ENCODE measurements at places on chromosomes 16 and 17.

DNA sequence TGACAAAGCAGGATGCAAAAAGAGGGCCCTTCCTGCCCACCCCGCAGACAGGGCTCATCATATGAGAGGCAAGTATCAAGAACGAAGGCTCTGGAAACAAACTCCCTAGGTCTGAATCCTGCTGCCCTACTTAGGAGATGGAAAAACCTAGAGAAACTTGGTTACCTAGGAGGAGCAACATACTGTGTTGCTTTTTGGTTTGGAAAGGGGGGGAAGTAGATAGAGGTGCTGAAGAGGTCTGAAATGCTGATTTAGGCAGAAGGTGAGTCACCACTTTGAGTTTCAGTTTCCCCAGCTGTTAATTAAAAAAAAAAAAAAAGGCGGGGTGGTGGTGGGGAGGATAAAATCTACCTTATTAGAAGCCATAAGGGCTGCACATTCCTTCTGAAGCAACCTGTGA is 1.5 kb downstream of the N4BP1 start:
- DNase-seq, result no peak

- DNase-seq, result no peak
These were observed 797 bp upstream of the RAB11FIP3 start for GRCh38 chr16:424623-425081.

DNA sequence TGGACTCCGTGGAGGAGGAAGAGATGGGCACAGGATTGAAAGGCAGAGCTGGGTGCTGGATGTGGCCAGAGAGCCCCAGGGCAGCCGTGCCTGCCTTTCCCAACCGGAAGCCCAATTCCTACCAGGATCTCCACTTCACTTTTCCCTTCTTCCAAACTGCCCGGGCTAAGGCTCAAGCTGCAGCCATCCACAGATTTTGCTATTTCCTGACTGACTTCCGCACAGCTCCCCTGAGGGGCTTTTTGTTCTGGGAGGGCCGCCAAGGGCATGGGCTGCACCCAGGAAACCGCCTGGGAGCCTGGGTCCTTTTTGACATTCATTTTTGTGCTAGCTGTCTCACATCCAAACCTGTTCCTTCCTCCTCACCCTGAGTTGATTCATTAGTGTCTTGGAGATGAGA is 4.2 kb downstream of the SHISA6 start:
- no peak for DNase-seq

DNA sequence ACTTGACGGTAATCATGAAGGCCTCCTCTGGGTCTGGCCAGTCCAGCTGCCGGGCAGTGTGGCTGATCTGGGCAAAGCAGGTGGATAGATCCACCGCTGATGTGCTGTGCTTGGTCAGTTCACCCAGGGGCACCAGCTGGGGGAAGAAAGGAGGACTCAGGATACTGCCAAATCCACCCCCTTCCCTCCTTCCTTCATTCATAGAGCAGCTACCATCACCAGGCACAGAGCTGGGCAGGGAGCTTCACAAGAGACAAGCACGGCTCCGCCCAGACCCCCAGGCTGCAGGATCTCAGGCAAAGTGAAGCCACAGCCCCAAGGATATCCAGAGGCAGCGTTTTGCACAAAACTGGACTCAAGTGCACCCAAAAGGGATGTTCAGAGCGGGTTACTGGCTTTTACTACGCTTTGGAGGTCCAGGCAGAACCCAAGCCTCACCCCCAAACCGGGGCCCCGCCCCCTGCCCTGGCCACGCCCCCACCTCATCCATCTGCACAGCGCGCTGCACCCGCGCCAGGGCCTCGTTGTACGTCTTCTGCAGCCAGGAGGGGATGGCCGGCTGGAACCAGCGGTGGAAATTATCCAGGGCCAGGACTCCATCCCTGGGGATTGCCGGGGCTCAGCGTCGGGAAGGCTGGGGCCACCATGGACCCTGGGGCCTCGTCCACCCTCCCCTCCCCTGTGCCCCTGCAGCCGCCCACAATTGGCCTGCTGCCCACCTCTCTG is 9.1 kb downstream of the UNC13D start:
- DNase-seq, result no peak

- DNase-seq, result no peak
These were observed 6.1 kb upstream of the HNF1B start for GRCh38 chr17:37750768-37751475.

DNA sequence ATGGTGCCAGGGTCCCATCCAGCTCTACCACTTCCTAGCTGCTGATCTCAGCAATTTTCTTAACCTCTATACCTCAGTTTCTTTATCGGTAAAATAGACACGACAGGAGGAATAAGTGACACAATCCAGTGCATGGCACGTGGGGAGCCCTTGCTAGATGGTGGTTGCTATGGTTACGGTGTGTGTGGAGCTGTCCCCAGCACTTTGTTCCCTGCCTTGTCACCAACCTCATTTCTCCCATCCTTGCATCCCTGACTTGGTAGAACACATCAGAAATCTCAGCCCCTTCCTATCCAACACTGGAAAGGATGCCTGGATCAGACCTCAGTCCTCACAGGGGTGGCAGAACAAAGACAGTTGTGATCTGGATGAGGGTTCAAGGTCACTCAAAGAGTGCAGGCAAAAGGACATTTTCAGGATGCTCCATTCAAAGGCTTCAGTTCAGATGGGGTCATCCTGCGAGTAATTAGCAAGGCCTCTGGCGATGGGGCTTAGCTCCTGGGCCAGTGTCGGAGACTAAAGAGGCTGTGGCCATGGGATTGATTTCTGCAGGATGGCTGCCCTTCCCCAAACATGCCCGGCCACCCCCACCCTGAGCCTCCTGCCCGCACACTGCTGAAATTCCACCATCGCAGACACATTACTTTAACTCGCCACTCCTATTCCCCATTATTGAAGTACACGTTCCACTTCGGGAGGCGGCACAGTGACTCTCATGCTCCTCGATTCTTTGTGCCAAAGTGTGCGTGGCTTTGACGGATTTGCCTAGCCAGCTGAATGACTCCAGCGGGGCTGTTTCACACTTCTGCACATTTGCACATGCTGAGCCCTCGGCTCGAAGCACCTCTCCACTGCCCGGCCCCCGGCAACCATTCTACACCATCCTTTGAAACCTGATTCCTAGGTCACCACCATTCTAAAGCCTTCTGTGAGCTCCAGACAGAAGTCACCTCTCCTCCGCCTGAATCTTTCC is 40.3 kb downstream of the WNT3 start:
- no peak for DNase-seq

DNA sequence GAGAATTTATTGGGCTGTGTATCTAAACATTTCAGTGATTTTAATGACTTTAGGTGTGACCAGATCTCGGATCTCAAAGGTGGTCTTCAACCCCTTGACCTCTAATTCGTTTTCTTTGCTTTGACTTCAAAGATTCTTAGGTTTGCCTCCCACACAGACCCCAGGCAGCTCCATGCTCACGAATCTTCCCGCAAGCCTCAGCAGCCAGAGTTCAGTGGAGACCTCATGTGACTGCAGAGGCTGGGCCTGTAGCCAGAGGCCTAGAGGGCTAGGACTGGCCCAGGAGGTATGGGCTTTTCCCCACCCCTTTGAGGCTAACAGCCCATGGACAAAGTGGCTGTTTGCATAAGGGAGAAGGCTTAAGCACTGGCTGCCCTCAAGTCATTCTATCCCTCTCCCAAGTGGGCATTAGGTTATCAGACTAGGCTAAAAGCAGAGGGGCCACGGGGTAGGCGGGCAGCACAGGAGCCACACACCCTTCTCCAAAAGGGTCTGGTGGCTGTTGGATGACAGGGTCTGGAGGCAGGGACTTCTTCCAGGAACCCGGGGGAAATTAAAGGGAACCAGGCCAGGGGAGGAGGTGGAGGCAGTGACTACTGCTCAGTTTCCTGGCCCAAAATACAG is 3.0 kb downstream of the HIRIP3 start:
- no peak for DNase-seq

- DNase-seq, result no peak
These were observed 9.7 kb downstream of the ADGRG3 start for GRCh38 chr16:57677622-57678369.

- no peak for DNase-seq
These were observed 1.5 kb downstream of the SPOP start for GRCh38 chr17:49676276-49676868.

DNA sequence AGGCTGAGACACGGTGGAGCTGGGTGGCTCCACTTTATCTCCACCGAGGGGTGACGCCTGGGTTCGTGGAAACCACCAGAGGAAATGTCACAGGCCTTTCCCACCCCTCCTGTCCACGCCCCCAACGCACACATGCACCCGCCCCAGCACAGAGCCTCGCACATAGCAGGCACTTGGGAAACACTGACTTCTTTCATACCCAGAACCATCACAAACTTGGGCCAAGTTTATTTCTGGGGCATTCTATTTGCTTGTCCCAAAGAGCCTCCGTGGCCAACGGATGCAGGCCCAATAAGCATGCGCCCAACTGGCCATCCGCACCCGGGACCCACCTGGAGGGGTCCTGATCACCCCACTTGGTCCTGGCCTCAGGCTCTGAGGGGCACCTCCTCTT is 3.3 kb downstream of the BCAR1 start:
- DNase-seq, result no peak

- no peak for DNase-seq
These were observed at the start of gene TMC6 for GRCh38 chr17:78128551-78129350. TSS of gene TMC6 (minus strand) at chr17:78128755. CDS start at chr17:78126832, 1,923 bp downstream.

DNA sequence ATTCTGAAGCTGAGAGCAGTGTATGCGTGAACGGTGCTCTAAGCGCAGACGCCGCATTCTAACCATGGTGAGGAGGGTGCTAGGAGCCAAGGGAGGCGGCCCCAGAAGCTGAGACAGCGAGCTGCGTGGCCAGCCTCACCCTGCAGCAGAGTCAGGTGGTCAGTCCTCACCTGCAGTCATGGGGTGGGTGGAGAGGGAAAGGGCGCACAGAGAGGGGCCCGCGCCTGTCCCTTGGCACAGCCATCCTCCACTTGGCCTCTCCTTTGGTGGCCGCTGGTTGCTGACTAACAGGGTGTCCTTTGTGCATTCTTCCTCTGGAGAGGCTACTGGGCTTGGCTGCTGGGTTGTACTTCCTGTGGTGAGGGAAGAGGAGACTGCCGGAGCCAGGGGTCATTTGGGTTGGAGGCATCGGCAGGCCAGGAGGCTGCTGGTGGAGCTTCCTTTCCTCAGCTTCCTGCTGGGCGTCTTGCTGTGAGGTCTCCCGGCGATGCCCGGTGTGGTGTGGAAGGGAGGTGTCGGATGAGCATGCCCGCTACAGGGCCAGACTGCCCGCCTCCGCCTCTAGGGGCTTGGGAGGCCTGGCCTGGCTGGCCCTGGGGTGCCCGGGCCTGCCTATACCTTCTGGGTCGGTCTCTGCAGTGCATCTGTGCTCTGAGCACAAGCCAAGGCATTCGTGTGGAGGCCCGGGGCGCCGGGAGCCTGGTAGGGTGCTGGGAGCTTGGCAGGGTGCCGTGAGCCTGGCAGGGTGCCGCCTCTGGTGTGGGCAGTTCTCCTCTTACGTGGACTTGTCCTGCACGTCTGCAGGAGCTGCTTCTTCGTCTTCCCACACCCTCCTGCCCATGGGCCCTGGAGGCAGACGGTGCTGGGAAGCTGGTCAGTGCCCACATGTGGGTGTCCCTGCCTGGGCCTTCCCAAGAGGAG is 17.4 kb downstream of the RNF213 start:
- DNase-seq, result no peak

DNA sequence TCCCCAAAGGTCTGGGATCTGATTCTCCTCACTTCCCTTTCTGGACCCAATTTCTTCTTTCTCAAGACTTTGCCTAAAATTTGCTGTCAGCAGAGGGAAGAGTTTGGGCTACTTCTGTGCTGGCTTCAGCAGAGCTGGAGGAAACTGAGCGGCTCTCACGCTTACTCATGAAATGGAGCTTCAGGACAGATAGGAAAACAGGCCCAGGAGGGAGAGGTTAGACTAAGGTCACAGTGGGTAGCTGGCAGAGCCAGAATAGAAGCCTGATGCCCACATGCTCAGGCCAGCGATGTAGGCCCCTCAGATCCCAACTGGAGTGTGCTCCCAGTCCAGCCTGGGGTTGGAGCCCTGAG is 593 bp downstream of the SLC38A7 start:
- no peak for DNase-seq

GRCh38 chr16:6969594-6969993 is 363.1 kb upstream of the RBFOX1 start:
- no peak for DNase-seq

GRCh38 chr17:69761767-69762321 is 313.2 kb upstream of the KCNJ16 start:
- peak; percentile 82 for DNase-seq

DNA sequence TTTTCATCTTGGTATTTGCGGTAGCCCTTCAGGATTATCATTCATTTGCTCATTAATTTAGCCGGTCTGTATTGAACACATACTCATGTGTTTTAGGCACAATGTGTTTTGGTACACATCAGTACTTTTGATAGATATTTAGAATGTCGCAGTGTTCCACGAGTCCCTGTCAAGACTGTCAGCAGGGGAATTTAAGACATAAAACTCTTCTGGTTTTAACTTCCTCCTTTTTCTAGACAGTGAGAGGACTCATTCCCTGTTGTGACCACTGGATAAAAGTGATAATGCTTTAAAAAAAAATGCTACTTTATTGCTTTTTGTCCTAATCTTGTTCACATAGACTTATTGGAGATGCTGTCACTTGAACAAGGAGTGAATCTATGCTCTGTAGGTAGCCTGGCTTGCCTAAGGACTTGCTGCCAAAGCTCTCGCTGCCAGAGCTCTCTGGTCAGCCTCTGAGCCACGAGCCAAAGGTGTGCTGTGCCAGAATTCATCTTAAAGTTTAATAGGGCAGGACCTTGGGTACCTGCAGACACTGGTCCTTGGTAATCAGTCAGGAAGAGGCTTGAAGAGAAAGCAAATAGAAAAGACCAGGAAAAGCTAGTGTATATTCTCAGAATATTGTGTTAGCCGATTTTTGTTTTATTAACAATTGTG is 5.4 kb downstream of the DCAF7 start:
- DNase-seq, result no peak

DNA sequence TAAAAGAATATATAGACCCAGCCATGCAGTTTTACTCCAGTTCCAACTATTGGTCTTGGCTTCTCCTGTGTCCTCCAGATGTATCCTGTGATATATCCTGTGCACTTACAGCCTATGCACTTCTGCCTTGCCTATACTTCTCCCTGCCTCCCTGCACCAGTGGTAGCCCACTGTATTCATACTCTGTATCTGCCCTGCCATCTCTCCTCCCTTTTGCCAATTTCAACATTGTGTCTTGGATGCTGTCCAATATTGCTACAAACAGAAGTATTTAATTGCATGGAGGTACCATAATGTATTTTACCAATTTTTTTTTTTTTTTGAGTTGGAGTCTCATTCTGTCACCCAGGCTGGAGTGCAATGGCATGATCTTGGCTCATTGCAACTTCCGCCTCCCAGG is 242.7 kb downstream of the HAPSTR1 start:
- no peak for DNase-seq

DNA sequence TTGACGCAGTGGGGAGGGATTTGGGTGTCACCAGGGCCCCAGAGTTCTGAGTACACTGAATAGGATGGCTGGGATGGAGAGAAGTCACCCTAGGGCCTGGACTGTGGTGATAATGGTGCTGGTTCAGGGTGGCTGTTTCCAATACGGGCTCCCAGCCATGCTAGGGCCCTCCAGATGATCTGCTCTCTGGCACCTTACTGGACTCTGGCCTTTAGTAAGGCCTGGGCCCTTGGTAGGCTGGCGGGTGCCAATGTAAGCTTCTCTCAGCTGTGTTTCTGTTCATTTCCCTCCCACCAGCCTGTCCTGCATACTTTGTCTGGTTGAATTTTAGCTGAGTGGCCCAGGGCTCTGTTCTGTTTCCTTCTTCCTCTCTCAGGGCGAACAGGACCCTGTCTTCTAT is 2.8 kb downstream of the PLA2G15 start:
- DNase-seq, result no peak

GRCh38 chr17:77438241-77439188 is 297.7 kb downstream of the SEC14L1 start:
- no peak for DNase-seq

- no peak for DNase-seq
These were observed 1.4 kb downstream of the NHERF2 start for GRCh38 chr16:2028146-2028545.
